Ureter (tissue), 1 donor: ENCODE measurements at places on chromosomes 12 and 14. TPM values are rescaled to one million over a fixed set of nuclear protein-coding genes. Genes with fewer than 3 reads are reported as not detected.

ANKRD9 gene
- 11.5 TPM for total RNA-seq

SLC17A8 gene
- 0.34 TPM for total RNA-seq

ITGB7 gene
- total RNA-seq = 15.8 TPM

FGF23 gene
- total RNA-seq = not detected

MANSC4 gene
- not detected for total RNA-seq

ACSM4 gene
- not detected for total RNA-seq

DNA sequence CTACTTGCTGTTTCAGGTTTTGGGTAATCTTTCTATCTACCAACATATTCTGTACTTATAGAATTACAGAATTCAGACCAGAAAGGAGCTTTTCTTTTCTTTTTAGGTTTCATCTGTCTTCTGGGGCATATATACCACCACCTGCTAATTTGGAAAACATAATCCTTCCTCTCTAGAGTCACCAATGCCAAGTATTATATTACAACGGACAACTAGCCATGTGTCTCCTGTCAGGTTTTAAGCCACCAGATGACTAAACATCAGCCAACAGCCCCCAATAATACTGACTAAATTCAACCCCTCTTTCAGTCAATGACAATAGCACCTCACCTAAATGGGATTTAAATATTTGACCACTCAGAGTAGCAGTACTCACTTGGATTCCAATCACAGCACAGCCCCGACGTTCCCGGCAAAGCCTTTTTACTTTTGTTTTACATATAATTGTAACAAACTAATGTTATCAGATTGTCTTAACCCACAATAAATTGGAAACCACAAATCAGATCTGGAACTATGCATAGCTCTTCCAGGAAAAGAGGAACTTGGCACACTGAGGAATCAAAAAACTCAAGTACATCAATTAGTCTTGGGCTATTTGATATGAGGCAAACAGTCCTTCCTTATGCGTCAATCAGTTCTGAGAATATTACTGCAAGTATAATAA, 13.5 kb downstream of the SLC11A2 start:
- DNase-seq = no peak

DNA sequence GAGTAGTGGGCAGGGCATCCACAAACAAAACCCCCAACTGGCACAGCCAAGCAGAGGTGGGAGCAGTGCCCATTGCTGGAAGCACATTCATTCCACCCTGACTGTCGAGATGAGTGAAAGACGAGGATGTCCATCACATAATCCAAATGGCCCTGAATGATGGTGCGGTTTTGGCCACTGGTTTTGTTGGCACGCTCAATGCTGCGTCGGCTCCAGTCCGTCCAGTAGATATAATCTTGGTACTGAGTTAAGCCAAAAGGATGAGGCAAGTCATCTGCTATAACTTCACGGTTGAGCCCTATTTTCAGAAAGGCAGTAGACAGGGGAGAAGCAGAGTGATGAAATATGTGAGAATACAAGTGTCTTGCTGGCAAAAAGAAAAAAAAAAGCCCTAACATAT, 88.1 kb downstream of the BCL2L14 start:
- no peak for DNase-seq

- no peak for DNase-seq
Measured at GRCh38 chr12:31245822-31246469, 80.0 kb downstream of the SINHCAF start.

DNA sequence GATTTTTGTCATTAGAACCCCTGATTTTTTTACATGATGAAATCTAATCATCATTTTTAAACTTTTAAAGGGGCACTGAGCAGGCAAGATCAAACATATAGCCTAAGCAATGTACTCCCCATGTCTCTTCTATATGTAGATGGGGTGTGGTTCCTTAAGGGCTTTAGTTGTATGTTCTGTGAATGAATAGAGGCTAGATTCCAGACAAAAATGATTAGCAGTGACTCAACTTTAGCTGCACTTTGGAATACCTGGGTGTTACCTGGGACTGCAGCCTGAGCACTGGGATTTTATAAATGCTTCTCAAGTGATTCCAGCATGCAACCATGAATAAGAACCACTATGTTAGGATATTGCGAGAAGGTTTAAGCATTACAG, 256.7 kb upstream of the PLEKHG7 start:
- no peak for DNase-seq

DNA sequence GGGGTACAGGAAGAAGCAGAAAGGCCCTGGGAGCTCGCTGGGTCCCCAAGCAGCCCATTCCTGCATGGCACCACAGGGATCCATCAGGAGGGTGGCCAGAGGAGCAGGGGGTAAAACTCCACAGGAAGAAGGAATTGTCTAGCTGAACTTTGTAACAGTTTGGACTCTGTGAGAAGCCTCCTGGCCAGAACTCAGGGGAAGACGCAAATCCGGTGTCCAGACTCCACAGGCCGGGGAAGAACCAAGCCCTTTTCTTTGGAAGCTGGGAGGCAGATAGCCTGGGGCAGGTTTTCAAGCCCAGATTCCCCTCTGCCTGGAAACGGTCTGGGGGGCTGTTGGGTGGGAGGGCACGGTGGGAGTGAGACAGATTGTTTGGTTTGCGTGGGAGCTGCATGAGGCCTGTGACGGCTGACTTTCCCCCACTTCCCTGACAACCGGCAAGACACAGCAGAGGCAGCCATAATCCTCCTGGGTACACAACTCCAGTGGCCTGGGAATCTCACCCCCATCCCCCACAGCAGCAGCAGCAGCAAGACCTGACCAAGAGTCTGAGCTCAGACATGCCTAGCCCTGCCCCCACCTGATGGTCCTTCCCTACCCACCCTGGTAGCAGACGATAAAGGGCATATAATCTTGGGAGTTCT, 16.7 kb downstream of the GPHB5 start:
- no peak for DNase-seq

GRCh38 chr12:53563452-53564028, 56.3 kb upstream of the NPFF start:
- DNase-seq = no peak

- DNase-seq = no peak
Measured at GRCh38 chr14:90061685-90062126, at the start of gene KCNK13. Gene KCNK13 (plus strand): TSS chr14:90061994. CDS start chr14:90062206, 212 bp downstream.

- no peak for DNase-seq
Measured at GRCh38 chr14:91187271-91187670, 57.2 kb downstream of the GPR68 start.

DNA sequence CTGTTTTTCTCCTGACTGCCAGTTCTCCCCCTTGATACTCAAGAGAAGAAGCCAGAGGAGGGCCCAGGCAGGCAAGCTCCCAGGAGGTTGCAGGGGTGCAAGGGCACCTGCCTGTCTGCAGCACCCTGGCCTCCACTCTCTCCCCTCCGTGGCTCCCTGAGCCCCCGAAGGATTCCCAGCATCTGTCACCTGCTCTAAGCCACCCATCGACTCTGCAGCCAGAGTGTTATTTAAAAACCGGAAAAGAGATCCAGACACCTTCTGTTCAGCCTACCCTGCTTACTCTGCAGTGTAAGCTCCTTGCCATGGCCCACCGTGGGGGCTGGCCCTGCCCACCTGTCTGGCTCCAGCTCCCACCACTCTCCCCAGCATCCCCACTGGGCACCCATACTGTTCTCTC, 121.4 kb downstream of the KSR2 start:
- no peak for DNase-seq

DNA sequence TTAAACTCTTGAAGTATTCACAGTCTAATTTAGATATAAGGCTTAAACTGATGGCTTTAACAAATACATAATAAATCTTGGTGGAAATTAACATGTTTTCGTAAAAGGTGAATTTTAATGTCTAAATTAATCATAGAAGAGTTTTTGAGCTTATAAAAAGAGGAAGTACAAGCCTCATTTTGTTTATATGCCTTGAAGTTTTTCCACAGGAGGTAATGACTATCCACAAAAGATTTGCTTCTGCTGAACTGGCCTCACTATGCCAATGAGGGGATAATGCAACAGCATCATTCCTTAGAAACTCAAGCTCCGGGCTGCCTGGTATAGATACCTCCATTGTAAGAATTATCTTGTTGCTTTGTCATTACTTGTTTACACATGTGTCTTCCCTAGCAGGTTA, 175.6 kb downstream of the DUSP6 start:
- DNase-seq = no peak

- DNase-seq = no peak
Measured at GRCh38 chr14:102486513-102487203, 22.9 kb downstream of the ANKRD9 start.
